ENCODE measurements at places on chromosomes 1 and 21. TPM values are rescaled to one million over a fixed set of nuclear protein-coding genes. Genes with fewer than 3 reads are reported as not detected.

Gene IRF2BP2
- 167 TPM for polyA plus RNA-seq

Gene WNT2B
- polyA plus RNA-seq, result 3.3 TPM

GRCh38 chr1:156407344-156407743 lies 38.3 kb downstream of the RHBG start:
- no peak for DNase-seq

DNA sequence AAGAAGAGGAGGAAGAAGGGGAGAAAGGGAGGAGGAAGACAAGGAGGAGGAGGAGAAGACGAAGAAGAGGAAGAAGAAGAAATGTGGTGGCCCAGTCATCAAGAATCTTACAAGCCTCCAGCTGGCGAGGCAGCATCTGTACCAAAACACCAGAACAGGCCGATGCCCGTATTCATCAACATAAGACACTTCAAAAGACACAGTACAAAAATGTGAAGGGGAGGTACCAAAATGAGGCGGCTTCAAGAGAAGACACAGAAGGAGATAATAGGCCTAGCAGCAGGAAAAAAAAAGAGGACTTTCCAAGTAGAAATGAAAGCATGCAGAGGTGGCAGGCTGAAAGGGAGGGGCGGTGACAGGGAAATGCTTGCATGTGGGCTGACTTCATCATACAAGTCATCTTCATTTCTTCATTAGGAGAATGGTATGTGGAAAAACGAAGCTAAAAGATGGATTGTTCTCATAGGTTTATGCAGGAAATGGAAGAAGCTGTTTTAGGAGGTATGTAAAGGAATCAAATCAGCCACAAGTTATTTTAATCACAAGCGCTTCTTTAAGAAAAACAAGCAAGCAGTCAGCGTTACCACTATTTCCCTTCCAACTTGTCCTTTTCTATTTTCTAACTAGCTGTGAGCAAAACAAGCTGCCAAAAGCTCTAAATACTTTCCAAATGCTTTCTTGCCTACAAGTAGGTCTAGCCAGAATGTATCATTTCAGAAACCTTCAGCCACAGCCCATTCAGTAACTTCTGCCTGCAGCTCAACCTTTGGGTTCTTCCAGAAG lies 192.3 kb downstream of the SLC45A1 start:
- peak; percentile 47 for DNase-seq
